ENCODE measurements at places on chromosomes 5 and 9. TPM values are rescaled to one million over a fixed set of nuclear protein-coding genes. Genes with fewer than 3 reads are reported as not detected.

- DNase-seq, result no peak
Measured at GRCh38 chr9:136229096-136230065, 16.2 kb downstream of the QSOX2 start.

DNA sequence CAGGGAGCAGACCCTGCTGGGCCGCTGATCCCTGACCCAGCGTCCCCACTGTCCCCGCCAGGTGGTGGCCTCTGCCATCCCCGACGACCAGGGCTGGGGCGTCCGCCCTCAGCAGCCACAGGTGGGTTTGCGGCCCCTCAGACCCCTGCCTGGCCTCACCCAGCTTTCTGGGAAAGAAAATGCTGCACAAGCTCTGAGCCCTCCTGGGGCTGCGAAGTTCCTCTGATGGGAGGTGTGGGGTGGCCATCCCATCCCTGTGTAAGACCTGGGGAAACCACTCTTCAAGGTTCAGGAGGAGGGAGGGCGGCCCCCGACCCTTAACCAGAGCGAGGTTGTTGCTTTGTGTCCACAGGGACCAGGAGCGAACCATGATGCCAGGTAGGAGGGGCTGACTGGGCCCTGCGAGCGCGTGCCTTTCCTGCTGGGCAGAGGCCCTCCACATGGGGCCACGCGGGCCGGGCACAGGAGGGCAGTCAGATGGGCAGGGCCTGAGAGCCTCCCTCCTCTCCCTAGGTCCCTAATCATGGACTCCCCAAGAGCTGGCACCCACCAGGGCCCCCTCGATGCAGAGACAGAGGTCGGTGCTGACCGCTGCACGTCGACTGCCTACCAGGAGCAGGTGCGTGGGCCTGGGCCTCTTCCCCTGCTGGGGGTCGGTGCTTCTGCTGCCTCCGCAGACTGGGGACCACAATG is 7.7 kb downstream of the NOXA1 start:
- no peak for DNase-seq

- no peak for DNase-seq
Measured at GRCh38 chr5:151151793-151152192, 5.8 kb downstream of the ANXA6 start.

Gene DHFR
- 61.6 TPM for total RNA-seq

- no peak for DNase-seq
Measured at GRCh38 chr5:58548068-58548467, 34.8 kb upstream of the RAB3C start.

- DNase-seq, result no peak
Measured at GRCh38 chr9:121489344-121489743, 10.3 kb downstream of the GGTA1 start.

Gene IRX1
- 1.1 TPM for total RNA-seq

DNA sequence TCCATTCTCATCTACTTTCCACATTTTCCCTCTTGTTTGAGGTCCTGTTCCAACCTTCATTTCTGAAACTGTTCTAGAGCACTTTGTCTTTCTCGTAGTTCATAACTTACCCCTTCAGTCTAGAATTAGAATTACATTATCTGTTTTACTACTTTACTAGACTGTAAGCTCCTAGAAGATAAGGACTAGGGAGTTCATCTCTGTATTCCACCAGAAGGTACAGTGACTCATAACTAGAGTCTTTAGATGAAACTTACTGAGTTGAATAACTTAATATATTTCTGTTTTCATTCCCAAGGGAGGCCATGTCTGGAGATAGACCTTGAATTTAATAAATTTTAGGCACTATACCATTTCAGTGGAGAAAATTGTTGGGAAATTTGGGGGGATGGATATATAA is 38.7 kb downstream of the G3BP1 start:
- DNase-seq, result no peak

Gene FOXD4
- 1.2 TPM for total RNA-seq

Gene GMCL2
- not detected for total RNA-seq

DNA sequence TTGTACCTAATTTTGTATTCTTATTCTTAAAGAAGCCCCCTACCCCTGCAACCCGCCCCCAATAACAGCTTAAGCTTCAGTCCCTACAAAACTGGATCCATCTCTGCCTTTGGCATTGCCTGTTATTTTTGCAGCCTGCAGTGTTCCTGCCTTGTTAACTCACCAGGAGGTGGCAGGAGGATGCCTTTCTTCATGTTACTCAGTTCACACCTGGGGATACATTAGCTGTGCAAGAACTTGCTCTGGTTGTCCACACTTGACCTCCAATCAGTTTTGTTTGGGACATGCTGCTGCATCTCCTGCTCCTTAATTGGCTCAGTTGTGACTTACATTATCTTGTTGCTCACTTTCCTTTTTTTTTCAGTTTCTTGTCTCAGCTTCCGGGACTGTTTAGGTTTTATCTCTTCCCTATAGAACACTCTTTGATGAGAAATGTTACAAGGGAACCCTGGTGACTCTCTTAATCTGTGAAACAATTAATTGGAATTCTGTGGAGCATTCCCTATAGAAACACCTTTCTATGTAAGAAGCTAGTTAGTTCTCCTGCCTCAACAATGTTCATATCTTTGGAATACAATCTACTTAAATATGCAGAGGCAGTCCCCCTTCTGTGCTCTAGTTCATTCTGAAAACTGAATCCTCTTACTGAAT is 467.7 kb upstream of the ACO1 start:
- peak; percentile 1 for DNase-seq

Gene TEX48
- total RNA-seq, result not detected

- no peak for DNase-seq
Measured at GRCh38 chr5:112663146-112663545, 74.5 kb upstream of the APC start.

DNA sequence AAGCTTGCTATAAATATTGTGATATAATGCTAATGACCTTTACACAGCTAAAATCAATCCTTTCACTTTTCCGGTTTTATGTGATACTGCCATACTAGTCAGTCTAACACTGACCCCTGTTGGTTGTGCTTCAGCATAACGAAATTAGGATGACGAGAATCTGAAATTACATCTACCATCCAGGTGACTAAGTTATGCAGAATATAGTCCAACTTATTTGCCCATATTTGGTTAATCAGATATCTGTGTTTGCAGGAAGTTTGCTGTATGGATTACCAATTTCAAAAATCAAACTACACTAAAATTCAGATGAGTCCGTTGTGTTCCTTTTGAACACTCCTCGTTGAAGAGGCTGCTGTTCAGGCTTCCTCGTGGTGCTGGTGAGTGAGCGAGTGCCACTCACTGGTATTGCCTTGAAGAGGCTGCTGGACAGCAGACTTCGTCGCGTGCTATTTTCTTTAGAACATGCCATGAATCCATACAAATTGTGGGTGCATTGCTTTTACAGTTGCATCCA is 32.5 kb downstream of the TENT4A start:
- DNase-seq, result peak; percentile 56

DNA sequence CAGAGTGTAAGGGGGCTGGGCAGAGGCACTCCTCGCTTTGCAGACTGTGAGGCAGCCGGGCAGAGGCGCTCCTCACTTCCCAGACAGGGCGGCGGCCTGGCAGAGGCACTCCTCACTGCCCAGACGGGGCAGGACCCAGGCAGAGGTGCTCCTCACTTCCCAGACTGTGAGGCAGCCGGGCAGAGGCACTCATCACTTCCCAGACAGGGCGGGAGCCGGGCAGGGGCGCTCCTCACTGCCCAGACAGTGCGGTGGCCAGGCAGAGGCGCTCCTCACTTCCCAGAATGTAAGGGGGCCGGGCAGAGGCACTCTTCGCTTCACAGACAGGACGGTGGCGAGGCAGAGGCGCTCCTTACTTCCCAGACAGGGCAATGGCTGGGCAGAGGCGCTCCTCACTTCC is 442.5 kb downstream of the SPATA31D1 start:
- no peak for DNase-seq

- no peak for DNase-seq
Measured at GRCh38 chr5:6715758-6716628, 2.8 kb downstream of the TENT4A start.

Gene FGF10
- not detected for total RNA-seq

GRCh38 chr9:35661756-35662350 is 3.1 kb downstream of the ARHGEF39 start:
- DNase-seq, result no peak

Gene CDC20B
- total RNA-seq, result not detected

Gene PCDHA1
- 0.03 TPM for total RNA-seq

Gene FOXI1
- total RNA-seq, result not detected

GRCh38 chr5:61809651-61810050 is 477.6 kb downstream of the ZSWIM6 start:
- DNase-seq, result no peak

DNA sequence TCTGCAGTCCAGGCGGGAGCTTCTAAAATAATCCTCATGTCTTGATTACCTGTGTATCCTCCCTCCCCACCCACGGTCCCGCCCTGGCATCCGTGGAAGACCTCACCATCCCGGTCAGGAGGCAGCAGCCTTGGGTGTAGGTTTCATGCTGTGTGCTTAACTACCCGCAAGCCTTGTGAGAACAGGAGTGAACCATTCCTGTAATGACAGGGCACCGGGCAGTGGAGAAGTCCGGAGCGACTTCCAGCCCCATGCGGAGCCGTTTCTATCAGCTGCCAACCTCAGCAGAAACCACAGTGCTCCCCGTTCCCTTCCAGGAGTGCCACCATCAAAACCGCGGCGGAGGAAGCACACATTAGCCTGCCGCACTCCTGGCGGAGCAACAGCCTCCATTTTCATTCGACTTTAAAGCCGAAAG is 123.5 kb upstream of the LMX1B start:
- DNase-seq, result no peak

Gene PIP5K1B
- total RNA-seq, result not detected

GRCh38 chr5:36882250-36882649 is 5.7 kb downstream of the NIPBL start:
- DNase-seq, result no peak

Gene TAF11L10
- not detected for total RNA-seq

GRCh38 chr5:83434946-83435345 is 36.6 kb upstream of the VCAN start:
- DNase-seq, result no peak

Gene IGIP
- 0.85 TPM for total RNA-seq

DNA sequence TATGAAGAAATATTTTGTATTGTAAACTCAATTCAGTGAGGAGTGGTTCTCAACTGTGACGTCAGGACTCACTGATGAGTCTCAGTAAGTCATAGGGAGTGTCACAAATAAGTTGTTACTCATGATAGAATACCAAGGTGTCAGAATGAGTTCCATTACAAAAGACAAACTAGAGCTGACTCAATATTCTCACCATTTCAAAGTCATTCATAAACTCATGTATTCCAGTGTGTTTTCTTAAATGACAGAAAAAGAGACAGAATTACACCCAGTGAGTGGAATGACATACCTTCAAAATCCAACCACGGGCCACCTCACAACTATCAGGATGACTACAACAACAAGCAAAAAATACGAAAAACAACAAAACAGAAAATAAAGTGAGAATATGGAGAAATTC is 321.5 kb downstream of the ENC1 start:
- no peak for DNase-seq

Gene ADRB2
- total RNA-seq, result 0.11 TPM

Gene PLAA
- total RNA-seq, result 54.6 TPM

- no peak for DNase-seq
Measured at GRCh38 chr9:69120380-69121154, 53.5 kb upstream of the TJP2 start.

DNA sequence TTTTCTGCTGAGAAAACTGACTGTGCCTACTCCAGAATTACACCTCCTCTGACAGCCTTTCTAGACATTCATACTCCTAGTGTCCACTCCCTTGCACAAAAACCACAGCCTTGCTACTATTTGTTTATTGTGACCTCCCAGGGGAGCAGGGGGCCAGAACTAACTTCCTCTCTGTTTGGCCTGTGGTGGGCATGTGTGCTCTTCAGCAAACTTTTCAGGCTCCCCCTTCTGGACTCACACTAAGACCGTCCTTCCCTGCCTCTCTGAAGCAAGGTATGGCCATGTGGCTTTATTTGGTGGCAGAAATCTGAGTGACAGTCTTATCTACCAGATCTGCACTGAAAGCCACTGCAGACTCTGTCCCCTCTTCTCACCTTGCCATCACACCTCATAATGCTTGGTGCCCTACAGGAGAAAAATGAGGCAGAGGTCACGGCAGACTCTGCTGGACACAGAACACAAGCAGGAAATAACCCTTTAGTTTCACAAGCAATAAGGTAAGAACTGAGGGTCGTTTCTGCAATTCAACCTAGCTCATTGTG is 28.2 kb downstream of the LIFR start:
- peak; percentile 32 for DNase-seq

GRCh38 chr5:162684145-162684544 is 616.6 kb downstream of the GABRG2 start:
- DNase-seq, result no peak

DNA sequence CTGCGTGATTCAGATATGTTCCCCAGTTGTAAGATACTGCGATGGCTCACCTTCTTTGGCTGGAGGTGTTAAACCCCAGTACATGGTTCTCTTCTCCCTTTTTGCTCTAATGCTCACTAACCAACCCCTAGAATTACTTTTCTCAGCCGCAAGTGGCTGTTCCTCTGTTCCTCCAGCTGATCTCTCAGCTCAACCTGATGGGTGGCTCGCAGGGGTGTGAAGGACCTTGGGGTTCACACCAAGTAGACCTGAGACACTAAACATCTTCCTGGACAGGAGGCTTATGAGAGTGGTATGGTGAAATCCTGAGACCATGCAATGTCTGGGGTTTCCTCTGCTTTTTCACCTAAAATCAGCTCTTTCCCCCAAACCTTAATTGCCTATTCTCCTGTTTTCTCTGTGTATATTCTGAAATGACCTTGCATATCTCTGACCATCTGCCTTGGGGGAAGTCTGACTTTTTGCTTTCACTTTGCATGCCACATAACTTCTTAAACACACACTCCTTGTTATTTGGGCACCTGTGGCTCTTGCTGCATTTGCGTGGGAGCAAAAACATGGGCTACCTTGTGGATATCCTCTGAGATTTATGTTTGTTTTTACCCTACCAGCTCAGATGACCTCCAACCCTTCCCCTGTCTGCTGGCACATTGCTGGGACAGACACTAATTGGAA is 15.9 kb upstream of the IFNA14 start:
- DNase-seq, result no peak

- DNase-seq, result no peak
Measured at GRCh38 chr5:103166706-103167105, 46.6 kb downstream of the PPIP5K2 start.

DNA sequence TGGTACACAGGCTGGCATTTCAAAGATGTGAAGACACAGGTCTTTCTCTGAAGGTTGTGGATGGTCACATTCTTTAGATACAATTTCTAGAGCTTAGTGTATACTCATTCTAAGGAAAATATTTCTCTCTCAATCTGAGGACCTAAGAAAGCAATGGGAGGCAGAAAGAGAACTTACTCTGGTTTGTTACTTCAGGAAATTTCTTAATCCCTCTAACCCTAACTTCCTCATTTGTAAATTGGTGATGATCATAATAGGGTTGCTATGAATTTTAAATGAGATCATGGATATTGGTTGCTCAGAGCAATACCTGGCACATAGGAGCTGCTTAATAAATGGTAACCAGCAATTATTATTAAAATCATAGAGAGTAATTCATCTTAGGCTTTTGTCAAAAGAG is 22.1 kb downstream of the FAM170A start:
- no peak for DNase-seq
